ENCODE measurements at places on chromosomes 2 and 18.
A peak's percentile ranks its signal among the peaks of the same experiment; 100 is the strongest.

GRCh38 chr2:12557688-12558087 is 159.0 kb upstream of the TRIB2 start:
- DNase-seq = no peak

GRCh38 chr18:3262234-3263131 is 550 bp downstream of the MYL12B start:
- DNase-seq = peak; percentile 57

- DNase-seq = no peak
Measured at GRCh38 chr2:187187519-187187918, 260.5 kb downstream of the CALCRL start.

DNA sequence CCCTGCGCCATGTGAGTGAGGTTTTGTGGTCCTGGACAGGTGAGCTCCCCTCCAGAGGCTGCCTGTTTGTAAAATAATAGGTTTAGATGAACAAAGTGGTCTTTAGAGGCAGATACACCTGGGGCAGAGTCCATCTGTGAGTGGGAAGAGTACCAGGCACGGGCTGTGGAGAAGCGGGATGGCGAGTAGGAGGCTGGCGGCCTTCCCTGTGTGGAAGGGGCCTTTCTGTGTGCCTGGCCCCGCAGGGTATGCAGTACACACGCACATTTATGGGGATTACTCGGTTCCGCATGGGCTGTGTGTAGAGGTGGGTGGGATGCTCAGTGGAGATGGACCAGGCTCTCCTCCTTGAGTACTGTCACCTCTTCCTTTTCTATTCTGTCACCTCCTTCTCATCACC is 64.1 kb downstream of the AGAP1 start:
- no peak for DNase-seq

DNA sequence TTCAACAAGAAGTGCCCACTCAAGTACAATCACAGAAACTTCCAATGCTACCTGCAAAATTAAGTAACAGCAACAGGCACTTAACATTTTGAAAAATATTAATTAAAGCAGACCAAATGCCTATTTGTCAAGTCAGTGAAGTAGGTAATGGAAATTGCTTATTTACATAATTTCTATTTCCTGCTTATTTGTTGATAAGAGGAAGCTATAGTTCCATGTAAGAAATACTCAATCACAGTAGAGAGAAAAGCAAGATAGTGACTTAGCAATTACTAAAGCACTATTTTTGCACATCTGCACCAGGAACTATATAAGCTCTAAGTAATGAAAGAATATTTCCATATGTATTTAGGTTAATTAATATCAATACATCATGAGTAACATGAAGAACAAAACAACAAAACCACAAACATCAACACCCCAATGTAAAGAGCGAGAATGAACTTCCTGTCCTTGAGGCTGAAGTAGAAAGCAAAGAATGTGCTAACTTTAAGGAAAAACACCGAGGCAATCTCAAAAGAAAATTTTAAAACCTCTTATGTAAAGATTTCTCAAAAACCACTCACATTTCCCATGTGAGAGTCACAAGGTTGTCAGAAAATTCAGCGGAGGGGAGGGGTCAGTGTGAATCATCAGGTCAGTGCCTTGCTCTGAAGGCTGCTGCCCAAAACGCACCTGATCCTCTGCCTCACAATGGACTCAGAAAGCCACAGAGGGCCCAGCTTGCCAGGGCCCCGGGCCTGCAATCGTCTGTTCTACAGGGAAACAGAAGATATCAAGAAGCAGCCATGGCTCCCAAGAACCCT is 12.5 kb downstream of the NPC1 start:
- peak; percentile 86 for DNase-seq

GRCh38 chr2:43285987-43286386 is 59.6 kb upstream of the ZFP36L2 start:
- DNase-seq = no peak

GRCh38 chr2:28274911-28275685 is 117.6 kb upstream of the FOSL2 start:
- DNase-seq = peak; percentile 97

- no peak for DNase-seq
Measured at GRCh38 chr2:168751104-168751740, 51.2 kb upstream of the NOSTRIN start.

DNA sequence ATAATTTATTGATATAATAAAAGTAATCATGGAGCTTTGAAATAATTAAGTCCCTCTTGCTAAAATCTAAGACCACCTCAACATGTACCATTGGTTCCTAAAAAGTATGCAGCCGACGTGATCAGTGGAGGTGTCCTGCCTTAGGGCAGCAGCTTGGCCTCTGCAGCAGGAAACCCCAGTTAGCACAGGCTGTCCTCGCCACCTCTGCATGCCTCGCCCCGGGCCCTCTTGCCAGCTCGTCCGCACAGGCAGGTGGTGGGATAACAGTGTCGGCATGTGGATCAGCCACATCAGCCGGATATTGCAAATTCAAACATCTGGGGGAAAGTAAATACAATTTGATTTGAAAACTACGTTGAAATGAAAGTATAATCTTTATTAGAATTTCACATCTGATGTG is 22.9 kb downstream of the COA5 start:
- no peak for DNase-seq

DNA sequence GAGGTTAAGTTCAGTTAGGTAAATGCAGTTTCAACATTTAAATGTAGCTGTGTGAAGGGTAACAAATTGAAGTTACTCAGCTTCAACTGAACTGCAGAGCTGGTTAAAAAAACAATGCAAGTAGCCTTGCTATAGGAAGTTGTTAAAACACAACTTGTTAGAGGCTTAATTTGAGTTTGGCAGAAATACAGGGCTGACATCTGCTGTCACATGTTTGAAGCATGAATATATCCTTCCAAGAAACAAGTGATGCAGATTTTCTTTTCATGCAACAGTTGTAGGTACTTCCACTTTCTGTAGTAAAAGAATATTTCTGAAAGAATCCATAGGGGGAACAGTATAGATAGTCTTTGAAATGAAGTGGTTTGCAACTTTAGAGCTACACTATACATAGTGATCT is 208.7 kb upstream of the RASGRP3 start:
- peak; percentile 8 for DNase-seq

DNA sequence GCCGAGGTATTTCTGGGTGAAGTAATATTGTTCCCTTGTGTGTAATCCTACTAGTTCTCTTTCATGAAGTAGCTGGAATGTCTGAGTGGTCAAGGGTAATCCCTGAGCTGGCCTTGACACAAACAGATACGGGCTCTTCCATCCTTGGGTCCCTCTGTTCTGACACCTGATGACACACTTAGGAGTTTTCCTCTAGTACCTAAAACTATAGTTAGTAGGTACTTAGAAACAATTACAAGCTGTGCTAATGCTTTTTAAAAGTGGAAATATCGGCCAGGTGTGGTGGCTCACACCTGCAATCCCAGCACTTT is 59.2 kb upstream of the IL1R1 start:
- DNase-seq = no peak

DNA sequence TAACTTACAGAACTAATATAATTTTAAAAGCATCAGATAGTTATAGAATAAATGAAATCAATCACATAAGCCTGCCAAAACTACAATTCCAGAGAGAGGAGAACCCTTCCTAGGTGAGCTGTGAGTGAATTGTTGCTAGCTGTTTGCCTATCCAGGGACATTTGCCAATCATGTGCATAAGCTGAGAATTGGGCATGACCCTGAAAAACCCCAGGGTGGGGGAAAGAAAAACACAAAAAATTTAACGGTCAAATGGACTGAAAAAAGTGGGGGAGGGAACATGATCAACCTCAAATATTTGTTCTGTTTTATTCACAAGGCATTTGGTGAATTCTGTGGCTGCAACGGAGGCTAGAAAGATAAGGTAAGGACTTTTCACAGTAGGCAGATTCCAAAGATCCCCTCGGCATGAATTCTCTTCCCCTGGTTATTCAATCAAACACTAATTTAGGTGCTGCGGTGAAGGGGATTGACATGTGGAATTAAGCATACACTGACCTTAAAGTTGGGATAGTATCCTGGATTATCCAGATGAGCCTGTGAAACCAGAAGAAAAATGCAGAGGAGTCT is 203.9 kb upstream of the RGPD4 start:
- no peak for DNase-seq

GRCh38 chr2:118151831-118152230 is 63.6 kb downstream of the INSIG2 start:
- no peak for DNase-seq

GRCh38 chr2:239647052-239647819 is 246.4 kb upstream of the HDAC4 start:
- no peak for DNase-seq

DNA sequence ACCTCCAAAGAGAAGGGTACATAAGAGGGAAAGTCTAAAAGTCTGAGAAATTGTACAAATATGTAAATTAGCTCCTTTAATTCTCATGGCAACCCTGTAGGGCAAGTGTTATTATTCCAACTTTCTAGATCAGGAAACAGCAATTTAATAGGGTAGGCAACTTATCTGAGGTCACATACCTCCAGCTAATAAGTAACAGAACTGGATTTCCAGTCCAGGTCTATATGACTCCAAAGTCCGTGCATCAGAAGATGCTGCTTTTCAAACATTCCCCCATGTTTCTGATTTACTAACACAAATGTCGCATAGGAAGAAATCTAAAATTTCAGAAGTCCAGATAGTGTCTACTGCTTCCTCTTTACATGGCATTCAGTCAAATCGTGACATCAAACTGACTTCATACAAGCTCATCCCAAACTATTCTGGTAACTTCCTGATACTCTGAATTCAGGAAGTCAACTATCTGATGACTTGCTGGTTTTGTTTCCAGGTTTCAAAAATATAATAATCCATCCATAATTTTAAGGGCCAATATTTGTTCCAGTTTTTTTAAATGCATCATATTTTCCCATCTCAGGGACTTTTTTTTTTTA is 419.3 kb upstream of the ACVR2A start:
- no peak for DNase-seq

DNA sequence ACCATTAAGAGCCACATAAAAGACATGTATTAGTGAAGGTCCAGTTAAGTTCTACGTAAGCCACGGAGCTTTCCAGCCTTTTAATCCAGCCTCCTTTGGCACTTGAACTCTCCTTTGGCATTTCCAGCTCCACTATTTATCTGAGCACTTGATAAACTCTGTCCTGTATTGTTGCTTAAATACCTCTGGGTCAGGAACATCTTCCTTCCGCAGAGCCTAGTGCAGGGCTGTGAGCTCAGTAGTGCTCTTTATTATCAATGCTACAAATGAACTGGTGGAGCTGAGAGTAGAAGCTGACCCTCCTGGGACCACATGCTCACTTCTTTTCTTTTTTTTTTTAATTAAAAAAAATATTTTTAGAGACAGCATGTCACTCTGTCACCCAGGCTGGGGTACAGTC is 4.9 kb downstream of the STPG4 start:
- DNase-seq = no peak

DNA sequence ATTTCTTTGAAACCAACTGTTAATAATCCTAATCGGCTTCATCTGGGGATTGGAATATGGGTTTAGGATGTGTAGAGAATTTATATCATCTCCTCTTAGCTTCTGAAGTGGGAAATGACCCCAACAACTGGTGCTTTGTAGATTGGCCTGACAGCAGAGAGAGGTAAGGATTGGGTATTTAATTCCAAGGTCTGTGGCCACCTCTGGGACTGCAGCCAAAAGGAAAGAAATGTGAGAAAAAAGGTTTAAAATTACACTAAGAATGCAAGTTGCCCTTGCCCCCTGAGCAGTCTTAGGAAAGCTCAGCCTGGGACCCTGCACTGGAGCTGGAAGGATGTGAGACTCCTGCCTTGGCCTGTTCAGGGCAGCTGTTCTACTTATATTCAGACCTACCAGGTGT is 157.1 kb downstream of the FTCDNL1 start:
- DNase-seq = no peak

DNA sequence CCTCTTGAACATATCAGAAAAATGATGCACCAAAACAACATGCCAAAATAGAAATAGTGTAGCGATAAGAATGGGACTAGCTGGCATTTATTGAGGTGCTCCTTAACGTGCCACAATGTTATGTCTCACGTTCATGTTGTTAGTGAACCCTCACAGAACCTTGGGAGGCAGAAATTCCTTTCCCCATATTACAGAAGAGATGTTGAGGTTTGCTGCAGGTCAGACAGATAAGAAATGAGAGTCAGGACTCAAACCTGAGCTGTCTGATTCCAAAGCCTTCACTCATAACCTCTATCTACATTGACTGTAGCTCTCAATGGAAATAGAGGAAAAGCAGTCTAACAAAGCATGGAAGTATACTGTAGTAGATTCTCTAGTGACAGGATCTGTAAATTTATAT is 163.3 kb upstream of the STK17B start:
- DNase-seq = peak; percentile 35

- peak; percentile 12 for DNase-seq
Measured at GRCh38 chr2:73203055-73203681, 794 bp downstream of the NOTO start.

DNA sequence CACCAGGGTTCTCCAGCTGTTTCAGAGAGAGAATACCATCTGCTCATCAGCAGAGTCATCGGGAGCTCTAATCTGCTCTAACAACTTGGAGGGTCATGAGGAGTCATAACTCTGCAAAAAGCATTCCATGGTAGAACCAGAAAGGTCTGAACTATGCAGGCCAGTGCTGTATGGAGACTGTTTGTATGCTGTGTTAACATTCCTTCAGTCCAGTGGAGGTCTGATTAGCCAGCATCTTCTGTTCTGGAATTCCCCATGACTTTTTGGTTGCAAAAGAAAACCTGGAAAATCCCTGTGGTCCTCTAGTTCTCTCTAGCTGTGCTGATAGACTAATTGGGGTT is 9.4 kb upstream of the ITGB6 start:
- DNase-seq = peak; percentile 87

DNA sequence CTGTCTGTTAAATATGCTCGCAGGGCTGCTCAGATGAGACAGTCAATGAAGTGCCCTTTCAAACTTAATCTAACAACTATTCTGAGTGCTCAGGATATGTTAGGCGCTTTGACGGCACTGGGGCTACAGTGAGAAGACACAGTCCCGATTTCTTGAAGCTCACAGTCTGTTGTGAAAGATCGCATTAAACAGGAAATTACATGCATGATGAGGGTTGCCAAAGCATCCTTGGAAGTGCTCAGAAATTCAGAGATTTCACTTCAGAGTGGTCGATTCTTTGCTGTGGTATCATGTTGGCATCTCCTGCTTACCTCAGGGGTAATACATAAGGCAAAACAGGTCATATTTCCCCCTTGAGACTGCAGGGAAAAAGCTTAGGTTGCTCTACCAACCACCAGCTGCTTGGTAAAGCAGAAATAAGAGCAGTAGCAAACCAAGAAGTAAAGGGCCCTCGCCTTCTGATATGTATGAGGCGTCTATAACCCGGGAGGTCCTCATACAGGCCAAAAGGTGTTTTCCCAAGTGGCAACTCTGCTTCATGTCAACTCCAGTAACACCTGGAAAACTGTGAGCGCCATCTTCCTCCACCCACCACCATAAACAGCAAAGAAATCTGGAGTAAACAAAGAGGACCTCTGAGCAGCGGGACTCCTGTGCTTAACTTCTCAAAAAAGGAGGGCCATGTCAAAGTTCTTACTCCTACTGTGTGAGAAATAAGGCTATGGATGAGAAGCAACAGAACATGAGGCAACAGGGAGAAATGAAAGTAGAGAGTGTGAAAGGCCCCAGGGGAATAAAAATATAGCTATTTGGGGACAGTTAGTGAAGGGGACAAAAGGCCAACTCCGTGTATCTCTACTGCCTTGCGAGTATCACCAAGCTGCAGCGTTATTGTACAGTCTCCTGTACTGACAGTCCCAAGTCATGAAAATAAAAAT is 79.3 kb downstream of the CLHC1 start:
- DNase-seq = no peak

- peak; percentile 69 for DNase-seq
Measured at GRCh38 chr18:74652392-74652988, 54.8 kb downstream of the ZNF407 start.
